ENCODE measurements at places on chromosomes 6 and 20.
A peak's percentile ranks its signal among the peaks of the same experiment; 100 is the strongest.

DNA sequence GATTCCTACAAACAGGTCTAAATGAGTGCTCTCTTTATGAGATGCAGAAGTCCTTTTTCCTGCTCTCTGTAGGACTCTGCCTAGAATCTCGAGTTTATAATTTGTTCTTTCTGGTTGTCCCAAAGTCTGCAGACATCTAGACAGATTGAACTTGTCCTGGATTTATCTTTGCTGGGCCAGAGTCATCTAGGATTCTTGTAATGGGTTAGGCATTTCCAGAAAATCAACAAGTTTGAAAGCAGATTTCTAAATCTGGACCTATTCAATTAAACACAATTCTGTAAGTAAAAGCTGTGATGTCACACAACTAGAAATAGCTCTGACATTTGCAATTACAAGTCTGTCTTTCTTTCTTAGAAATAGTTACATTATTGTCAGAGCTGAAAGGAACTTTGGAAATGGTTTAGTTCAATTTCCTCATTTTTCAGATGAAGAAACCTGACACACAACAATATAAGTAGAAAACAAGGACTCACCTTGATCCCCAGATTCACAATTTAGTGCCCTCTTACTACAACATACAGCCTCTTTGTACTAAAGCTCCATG lies 4.2 kb upstream of the RSPO3 start:
- no peak overlapping the region for H3K27ac ChIP-seq
- H3K4me1 ChIP-seq = no peaks in the 10 kb centered on the region
- H3K36me3 ChIP-seq = no peaks in the 10 kb centered on the region
- DNase-seq = no peak
- no peak overlapping the region for H3K4me3 ChIP-seq

DNA sequence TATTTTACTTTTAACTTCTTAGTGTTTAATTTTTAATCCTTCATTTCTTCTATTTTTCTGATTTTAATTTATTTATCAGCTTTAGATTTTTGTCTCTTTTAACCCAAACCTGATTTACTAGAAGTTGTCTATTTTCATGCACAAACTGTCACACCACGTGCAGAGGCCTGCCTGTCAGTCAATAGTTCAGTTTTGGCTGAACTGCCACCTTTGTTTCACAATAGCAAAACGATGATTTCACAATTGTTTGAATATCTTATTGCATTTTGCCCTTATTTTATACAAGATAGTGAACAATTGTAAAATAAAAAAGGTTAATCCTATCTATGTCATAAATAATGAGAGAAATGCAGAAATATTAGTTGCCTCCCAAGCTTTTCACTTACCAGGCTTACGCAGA lies 24.0 kb upstream of the PPP1R3G start:
- no peak for DNase-seq
- H3K4me3 ChIP-seq = no peak overlapping the region
- no peaks in the 10 kb centered on the region for H3K27me3 ChIP-seq

GRCh38 chr20:38211200-38212097 lies 46.4 kb upstream of the TGM2 start:
- H3K4me3 ChIP-seq = no peak overlapping the region
- no peaks in the 10 kb centered on the region for H3K4me1 ChIP-seq
- no peaks in the 10 kb centered on the region for H3K36me3 ChIP-seq
- peaks cover 6% of the 10 kb centered on the region for H3K27me3 ChIP-seq

DNA sequence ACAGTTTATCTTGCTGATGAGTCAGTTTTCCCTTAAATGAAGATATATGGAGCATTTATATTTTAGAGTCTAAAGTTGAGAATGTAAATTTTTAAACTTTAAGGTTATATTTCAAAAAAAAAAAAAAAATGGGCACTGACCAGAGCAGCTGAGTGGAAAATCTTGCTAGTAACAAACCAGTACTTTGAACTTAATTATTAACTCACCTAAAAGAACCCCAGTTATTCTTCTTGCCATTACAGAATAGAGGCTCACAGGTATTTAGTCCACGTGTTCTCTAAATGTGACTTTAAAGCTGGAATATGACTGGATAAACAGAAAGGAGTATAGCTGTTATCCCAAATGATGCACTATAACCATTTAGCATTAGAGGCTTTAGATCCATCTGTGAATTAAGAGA lies 178.4 kb downstream of the COL9A1 start:
- H3K4me1 ChIP-seq = peaks cover 13% of the 10 kb centered on the region
- no peak for DNase-seq

GRCh38 chr20:24580855-24581254 lies 111.4 kb downstream of the SYNDIG1 start:
- no peaks in the 10 kb centered on the region for H3K36me3 ChIP-seq
- DNase-seq = no peak
- H3K4me3 ChIP-seq = no peak overlapping the region
- no peaks in the 10 kb centered on the region for H3K4me1 ChIP-seq

GRCh38 chr20:60565083-60565482 lies 606.9 kb downstream of the CDH26 start:
- H3K27me3 ChIP-seq = peaks cover 33% of the 10 kb centered on the region
- H3K4me3 ChIP-seq = no peak overlapping the region
- peaks cover 1% of the 10 kb centered on the region for H3K4me1 ChIP-seq
- H3K27ac ChIP-seq = no peak overlapping the region
- H3K36me3 ChIP-seq = no peaks in the 10 kb centered on the region

DNA sequence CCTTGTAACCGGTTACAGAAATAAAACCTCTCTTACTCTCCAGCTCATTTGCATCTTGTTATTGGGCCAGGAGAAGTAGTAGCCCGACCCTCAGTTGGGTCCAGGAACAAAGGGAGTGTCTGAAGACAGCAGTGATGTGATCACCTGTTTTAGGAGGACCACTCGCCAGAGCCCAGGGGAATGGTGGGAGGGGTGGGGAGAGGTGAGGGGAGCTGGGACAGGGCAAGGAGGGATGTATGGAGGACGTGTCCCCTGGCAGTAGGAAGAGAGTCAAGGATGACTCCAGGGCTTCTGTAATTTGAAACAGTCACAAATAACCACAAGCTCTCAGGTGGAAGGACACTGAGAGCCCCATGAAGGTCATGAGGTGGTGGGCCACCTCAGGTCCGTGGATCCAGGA lies 1.4 kb upstream of the PCMTD2 start:
- DNase-seq = no peak
- H3K27ac ChIP-seq = no peak overlapping the region
- no peaks in the 10 kb centered on the region for H3K27me3 ChIP-seq
- H3K36me3 ChIP-seq = no peaks in the 10 kb centered on the region

DNA sequence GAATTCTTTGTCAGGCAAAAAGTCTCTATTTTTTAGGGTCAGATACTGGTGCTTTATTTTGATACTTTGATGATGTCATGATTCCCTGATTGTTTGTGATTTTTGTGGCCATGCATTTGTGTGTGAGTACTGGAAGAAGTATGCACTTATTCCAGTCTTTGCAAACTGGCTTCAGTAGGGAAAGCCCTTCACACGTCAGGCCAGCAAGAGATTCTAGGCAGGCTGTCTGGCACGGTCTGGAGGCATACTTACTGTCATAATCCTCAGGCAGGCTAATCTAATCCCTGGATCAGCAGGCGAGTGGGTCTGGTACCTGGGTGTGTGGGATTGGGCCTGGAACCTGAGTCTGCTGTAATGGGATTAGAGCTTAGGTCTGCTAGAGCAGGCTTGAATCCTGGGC lies 391.8 kb upstream of the MMS22L start:
- H3K27ac ChIP-seq = no peak overlapping the region
- no peak overlapping the region for H3K4me3 ChIP-seq
- no peaks in the 10 kb centered on the region for H3K4me1 ChIP-seq
- H3K27me3 ChIP-seq = no peaks in the 10 kb centered on the region
- DNase-seq = no peak

- peak overlapping the region; percentile 39 for H3K27ac ChIP-seq
- H3K27me3 ChIP-seq = no peaks in the 10 kb centered on the region
- H3K36me3 ChIP-seq = no peaks in the 10 kb centered on the region
- DNase-seq = no peak
- no peaks in the 10 kb centered on the region for H3K4me1 ChIP-seq
Observed at GRCh38 chr6:27879837-27880236, 32.4 kb downstream of the OR2B2 start.

DNA sequence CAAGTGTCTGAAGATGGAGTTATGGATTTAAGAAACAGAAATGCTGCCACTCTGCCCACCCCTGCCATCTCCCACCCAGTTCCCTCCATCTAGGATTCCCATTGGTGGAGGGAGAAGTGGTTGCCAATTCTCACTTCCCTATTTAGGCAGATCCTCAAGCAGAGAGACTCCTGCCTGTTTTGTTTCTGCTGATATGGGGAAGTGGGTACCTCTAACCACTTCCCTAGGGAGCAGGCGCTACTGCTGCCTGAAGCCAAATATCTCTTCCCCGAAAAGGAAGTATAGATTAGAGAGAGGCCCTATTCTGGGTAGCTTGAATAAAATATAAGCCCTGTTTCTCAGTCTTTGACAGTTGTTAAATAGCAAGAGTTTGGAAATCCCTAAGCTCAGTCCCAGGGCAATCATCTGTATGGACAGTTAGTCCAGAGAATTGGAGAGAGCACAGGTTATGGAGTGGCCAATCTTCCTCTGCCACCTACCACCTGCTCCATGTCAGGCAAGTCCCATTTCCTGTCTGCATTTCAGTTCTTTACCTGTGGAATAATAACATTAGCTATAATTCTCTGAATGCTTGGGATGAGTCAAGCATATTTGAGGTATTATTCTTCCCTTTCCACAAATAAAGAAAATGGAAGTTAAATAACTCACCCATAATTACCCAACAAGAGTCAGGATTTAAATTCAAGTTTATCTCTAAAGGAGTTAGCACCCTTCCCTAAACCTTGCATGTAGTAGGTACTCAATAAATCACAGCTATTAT lies 2.6 kb upstream of the ADGB start:
- peaks cover 9% of the 10 kb centered on the region for H3K4me1 ChIP-seq
- no peak overlapping the region for H3K4me3 ChIP-seq
- no peak for DNase-seq
- no peaks in the 10 kb centered on the region for H3K36me3 ChIP-seq
- no peaks in the 10 kb centered on the region for H3K27me3 ChIP-seq

- H3K27ac ChIP-seq = no peak overlapping the region
- peaks cover 20% of the 10 kb centered on the region for H3K4me1 ChIP-seq
- no peak for DNase-seq
Observed at GRCh38 chr6:45984788-45985425, 30.8 kb downstream of the CLIC5 start.

DNA sequence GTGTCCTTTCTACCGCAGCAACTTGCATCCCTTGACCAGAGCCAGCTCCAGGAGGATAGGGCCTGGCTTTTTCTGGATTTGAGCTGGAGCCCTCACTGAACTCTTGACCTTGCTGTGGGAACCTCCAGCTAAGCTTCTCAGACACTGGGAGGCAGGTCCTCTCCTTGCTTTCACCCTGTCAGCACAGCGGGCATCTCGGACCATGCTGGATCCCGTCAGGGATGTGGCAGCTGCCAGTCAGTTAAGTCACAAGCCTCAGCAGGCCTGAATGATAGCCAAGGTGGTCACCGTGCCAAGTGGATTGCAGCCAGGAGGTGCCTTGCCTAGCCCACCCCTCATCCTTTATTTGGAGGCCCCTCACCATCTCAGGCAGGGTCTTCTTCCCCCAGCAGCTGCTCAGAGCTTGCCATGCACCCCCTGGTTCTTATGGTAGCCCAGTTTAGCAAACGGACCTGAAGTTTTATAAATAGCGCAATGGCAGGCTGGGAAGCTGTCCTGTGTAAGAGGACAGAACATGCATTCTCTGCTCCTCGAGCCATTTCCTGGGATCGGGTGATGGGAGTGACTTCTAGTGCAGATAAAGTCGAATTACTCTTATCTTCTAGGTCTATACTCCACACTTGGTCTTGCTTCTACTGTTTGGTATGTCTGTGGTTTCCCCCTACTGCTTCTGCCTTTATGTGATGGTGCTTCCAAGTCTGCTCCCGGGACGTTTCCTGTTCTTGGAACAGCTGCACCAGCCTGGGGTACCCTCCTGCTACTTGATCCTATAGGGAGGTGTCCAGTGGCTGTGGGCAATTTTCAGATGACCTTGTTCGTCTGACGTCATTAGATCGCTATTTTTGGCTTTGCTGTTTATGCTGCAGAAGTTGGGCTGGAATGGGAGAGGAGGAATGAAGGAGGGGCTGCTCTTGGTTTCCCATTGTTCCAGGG lies 7.1 kb upstream of the MYLK2 start:
- no peaks in the 10 kb centered on the region for H3K4me1 ChIP-seq
- H3K36me3 ChIP-seq = no peaks in the 10 kb centered on the region
- peak overlapping the region; percentile 61 for H3K27ac ChIP-seq
- no peak overlapping the region for H3K4me3 ChIP-seq
- no peak for DNase-seq
- H3K27me3 ChIP-seq = no peaks in the 10 kb centered on the region

DNA sequence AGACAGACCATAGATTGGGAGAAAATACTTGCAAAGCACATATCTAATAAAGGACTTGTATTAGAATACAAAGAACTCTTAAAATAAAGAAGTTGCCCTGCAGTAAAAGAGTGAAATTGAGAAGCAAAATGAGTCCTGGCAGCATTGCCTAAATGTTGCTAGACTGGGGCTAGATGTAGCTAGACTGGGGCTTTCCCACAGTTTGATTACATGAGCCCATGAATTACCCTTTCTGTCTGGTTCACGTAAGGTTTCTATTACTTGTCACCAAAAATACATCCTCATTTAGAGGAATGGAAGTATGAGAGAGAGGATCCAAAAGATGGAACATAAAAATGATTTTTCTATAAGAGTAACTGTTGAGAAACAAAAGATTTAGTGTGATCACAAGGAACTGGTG lies 57.6 kb upstream of the CCDC28A start:
- H3K27me3 ChIP-seq = no peaks in the 10 kb centered on the region
- no peaks in the 10 kb centered on the region for H3K4me1 ChIP-seq
- no peak overlapping the region for H3K4me3 ChIP-seq
- H3K27ac ChIP-seq = no peak overlapping the region
- H3K36me3 ChIP-seq = no peaks in the 10 kb centered on the region
- no peak for DNase-seq

DNA sequence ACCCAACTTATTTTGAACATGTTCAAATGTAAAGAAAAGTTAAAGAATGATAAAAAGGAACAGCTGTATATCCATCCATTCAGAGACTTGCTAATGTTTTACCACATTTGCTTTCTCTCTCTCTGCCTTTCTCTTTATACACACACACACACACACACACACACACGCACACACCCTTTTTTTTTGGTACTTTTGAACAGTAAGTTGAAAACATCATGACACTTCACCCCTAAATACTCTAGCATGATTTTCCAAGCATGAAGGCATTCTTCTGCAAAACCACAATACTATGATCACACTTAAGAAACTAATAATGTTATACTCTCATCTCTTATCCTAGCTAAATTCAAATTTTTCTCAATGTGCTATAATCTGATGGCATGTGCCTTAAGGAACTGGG lies 192.3 kb downstream of the UTRN start:
- no peaks in the 10 kb centered on the region for H3K4me1 ChIP-seq
- peaks cover 29% of the 10 kb centered on the region for H3K36me3 ChIP-seq
- no peaks in the 10 kb centered on the region for H3K27me3 ChIP-seq
- no peak for DNase-seq
- peak overlapping the region; percentile 43 for H3K27ac ChIP-seq

DNA sequence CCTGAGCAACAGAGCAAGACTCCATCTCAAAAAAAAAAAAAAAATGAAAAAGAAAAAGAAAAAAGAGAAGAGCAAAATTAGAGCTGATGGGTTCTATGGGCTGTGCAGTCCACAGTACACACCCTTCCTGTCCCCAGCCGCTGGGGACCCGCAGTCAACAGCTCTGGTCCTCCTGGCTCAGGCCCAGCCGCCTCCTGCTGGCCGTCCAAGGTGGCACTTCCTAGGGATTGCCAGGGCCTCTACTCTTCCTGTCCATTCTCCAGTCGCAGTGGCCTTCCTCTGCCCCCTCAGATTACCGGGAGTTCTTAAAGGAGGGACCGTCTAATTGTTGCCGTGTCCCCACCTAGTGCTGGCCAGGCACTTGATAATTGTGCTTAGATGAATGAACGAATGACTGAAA lies 41.7 kb downstream of the TMEM242 start:
- no peak for DNase-seq
- H3K4me1 ChIP-seq = peaks cover 4% of the 10 kb centered on the region
- H3K36me3 ChIP-seq = no peaks in the 10 kb centered on the region
- no peak overlapping the region for H3K4me3 ChIP-seq
